Activated CD8-positive, alpha-beta memory T cell treated with anti-CD3 and anti-CD28 coated beads for 24 hours (primary cell): ENCODE measurements at places on chromosomes 2 and 18.

DNA sequence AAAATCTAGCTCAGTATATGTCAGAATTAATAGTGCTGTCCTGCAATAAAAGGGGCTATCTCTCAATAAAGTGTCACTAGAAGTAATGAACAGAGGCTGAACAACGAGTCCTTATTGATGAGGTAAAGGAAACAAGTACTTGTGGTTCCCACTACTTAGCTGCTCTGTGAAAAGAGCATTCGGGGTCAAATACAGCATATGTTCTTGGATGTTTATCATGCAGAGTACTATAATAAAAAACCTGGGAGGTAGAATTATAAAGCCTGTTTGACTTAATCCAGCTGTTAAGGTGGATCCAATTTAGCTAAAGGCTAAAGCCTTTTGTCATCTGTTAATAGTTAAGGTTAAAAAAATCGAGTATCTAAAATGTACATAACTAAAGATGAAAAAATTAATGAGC, 32.4 kb downstream of the SLC35F5 start:
- no peak for DNase-seq

DNA sequence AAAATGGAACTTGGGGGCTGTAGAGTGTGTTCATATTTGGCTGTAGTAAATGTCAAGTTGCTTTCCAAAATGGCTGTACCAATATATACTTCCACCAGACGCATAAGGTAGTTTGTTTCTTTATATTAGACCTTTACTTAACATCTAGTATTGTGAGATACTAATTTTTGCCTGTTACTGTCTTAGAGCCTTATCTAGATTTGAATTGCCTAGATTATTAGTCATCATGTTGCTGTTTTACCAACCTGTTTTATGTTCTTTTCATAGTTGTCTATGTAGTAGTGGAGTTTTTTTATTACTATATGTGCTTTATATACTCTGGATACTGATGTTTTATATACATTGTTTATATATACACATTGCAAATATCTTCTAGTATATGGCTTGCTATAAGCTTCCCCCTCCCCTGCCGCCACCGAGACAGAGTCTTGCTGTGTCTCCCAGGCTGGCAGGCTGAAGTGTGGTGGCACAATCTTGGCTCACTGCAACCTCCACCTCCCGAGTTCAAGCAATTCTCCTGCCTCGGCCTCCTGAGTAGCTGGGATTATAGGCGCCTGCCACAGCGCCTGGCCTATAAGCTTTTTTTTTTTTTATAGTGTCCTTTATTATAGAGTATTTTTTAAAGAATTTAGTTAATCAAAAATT, 18.9 kb downstream of the SLC39A10 start:
- no peak for DNase-seq

DNA sequence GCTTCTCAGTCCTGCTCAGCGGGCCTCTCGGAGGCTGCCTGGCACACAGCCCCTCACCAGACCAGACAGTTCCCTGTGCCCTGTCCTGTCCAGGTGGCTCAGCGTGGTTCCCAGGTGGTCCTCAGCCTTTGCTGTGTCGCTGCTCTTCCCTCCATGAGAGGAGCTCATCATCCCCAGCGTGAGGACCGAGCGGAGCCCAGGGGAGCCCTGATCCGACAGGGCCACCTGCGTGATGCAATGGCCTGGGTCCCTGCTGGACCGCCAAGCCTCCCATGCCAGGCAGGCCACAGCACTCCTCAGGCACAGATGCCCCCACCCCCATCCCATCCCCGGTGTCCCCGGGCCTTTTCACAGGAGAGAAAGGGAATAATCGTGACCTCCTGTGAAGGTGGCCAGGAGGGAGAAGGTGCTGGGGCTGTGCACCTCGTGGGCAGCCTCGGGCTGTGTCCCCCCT, 4.3 kb downstream of the GPC1 start:
- no peak for DNase-seq

DNA sequence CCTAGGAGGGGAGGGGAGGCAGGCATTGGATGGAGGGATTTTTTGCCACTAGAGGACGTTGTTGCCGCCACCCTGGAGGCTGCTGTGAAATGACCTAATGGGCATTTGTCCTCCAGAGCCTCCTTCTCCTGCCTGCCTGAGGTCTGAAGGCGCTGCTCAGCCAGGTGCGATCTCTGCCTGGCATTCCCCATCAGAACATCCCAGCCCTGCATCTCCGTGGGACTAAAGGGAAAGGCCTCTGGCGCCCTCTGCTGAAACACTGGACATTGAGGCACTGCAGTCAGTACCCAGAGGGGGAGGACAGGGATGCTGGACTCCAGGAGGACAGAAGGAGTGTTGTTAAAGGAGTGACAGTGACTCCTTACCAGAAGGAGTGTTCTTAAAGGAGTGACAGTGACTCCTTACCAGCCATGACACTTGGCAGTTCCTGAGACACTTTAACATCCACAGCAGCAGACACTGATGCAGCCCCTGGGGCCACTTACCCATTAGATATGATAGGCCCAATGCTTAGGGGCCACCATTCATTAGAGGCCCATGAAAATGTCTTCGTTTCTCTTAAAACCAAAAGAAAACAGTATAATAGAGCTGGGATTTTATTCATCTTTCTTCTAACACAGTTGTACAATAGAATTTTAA, 17.0 kb downstream of the THNSL2 start:
- DNase-seq, result no peak
